GM23338 (cell line): ENCODE measurements at places on chromosomes 6 and 20. TPM values are rescaled to one million over a fixed set of nuclear protein-coding genes. Genes with fewer than 3 reads are reported as not detected.

GRCh38 chr6:151647976-151648639 is 154.3 kb downstream of the CCDC170 start:
- peak; percentile 90 for DNase-seq

DNA sequence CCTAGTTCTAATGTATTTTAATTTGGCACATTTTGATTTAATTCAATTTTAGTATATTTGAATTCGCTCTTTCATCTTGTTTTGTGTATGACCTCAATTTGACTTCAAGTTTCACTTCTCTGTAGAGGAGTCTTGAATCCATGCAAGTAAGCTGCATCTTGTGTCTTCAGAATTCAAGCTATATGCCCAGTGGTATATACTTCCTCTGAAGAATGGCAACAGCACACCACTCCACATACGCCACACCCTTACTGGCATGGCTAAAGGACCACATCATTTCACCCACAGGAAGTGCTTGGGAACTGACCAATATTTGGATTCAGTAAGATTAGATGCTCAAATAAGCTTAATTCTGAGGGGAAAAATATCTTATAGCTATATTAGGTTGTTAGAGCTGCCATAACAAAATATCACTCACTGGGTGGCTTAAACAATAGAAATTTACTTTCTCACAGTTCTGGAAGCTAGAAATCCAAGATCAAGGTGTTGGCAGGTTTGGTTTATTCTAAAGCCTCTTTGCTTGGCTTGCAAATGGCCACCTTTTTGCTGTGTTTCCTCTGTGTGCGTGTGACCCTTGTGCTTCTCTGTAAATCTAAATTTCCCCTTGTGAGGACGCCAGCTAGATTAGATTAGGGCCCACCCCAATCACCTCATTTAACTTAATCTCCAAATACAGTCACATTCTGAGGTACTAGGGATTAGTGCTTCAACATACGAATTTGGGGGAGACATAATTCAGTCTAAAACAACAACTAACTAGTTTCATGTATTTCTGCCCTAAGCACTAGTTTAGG is 2.8 kb upstream of the ASF1A start:
- no peak for DNase-seq

DNA sequence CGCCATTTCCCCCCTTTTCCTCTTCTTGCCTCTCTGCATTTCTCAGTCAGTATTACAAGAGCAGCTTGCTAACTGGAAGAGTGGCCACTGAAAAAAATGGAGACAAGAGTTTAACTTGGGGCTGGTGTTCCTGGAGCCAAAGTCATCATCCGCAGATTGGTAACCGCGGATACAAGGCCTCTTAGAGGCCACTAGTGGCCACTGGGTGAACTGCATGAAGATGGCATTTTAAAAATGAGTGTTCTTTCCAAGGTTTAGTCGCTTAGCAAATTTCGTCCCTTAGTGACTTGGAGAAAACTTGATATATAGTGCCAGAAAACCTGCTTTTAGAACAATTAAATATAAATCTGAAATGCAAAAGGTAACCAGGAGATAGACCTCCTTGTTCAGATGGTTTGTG is 4.8 kb downstream of the F13A1 start:
- DNase-seq = peak; percentile 79

GRCh38 chr6:39453241-39453640 is 130.7 kb upstream of the KCNK16 start:
- DNase-seq = no peak

- no peak for DNase-seq
These were observed 31.9 kb downstream of the HIVEP2 start for GRCh38 chr6:142913036-142913510.

- peak; percentile 96 for DNase-seq
These were observed at the start of gene PMEPA1 for GRCh38 chr20:57709823-57710799. Gene PMEPA1, minus strand, starts transcription at chr20:57710015. Its CDS starts 433 bp downstream, at chr20:57709582.

GRCh38 chr20:34355427-34355826 is 7.6 kb upstream of the ITCH start:
- DNase-seq = no peak

DNA sequence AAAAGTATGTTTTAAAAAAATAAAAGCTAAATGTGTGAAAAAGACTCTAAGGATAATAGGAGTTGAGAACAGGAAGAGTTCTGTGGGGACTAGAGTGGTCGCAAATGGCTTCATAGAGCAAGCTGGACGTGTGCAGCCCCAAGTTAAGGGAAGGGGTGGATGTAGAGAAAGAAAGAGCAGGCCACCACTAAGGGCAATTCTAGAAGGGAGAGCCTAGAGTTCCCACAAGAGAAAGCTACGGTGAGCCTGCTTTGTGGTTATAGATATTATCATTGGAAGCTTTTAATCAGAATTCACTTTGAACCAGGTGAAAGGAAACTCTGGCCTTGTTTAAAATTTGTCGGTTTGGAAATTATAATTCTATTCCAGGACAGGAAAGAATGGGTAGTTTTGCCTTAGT is 101.6 kb downstream of the HIVEP2 start:
- DNase-seq = no peak

The TXNDC5 gene
- 42.9 and 45.4 TPM in 2 replicates for polyA plus RNA-seq

The CPNE1 gene
- 196 and 221 TPM in 2 replicates for polyA plus RNA-seq

- no peak for DNase-seq
These were observed 121.3 kb downstream of the KIF16B start for GRCh38 chr20:16451982-16452381.

DNA sequence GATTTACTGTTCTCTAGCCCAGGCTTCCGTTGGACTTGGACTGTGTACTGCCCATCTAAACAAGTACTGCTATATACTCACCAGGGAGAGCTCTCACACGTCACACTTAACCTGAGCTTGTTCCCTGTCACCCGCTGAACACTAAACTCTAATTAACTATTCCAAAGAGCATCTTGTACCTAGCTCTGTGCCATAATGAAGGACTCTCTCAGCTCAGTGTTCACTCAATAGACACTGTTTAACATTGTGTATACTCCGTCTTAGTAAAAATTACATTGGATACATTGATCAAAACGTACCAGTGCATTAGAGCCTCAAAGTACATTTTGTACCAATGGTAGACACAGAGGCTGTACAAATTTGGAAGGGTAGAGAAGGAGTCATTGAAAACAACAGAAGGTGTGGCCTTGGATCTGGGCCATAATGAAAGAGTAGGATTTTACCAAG is 55.4 kb upstream of the EPHA7 start:
- no peak for DNase-seq

DNA sequence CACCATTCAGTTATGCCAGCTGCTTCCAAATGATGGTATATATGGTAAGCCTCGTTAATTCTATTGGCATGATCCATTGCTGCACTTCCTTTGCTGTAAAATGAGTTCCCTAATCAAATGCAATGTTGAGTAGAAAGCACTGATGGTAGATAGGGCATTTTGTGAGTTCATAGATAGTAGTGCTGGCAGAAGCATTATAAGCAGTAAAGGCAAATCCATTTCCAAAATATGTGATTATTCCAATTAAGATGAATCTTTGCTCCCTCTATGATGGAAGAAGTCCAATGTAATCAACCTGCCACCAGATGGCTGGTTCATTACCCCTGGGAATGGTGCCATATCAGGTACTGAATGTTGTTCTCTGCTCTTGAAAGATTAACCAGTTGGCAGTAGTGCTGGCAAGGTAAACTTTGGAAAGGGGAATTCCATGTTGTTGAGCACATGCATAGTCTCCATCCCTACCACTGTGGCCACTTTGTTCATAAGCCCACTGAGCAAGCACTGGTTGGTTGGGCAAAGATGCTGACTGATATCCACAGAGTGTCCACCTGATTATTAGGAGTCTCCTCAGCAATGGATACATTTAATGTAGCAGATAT is 5.6 kb upstream of the TBPL1 start:
- no peak for DNase-seq

DNA sequence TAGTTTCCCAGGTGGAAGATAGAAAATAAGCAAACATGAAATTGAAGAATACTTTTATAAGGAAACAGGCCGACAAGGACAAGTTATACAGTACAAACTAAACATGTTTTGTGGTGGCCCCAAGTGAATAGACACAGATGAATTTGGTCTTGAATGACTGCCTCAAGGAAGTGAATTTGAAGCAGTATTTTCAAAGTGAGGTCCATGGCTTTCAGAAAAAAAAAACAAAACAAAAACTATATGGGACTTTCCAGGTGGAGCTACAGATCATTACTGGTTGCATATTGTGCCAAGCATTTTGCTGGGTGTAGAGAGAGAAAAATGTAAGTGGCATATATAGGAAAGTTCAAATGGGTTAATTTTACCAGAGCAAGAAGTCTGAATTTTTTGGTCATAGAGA is 68.8 kb downstream of the CYB5R4 start:
- no peak for DNase-seq

GRCh38 chr20:32819992-32820697 is 391 bp downstream of the MAPRE1 start:
- peak; percentile 96 for DNase-seq

DNA sequence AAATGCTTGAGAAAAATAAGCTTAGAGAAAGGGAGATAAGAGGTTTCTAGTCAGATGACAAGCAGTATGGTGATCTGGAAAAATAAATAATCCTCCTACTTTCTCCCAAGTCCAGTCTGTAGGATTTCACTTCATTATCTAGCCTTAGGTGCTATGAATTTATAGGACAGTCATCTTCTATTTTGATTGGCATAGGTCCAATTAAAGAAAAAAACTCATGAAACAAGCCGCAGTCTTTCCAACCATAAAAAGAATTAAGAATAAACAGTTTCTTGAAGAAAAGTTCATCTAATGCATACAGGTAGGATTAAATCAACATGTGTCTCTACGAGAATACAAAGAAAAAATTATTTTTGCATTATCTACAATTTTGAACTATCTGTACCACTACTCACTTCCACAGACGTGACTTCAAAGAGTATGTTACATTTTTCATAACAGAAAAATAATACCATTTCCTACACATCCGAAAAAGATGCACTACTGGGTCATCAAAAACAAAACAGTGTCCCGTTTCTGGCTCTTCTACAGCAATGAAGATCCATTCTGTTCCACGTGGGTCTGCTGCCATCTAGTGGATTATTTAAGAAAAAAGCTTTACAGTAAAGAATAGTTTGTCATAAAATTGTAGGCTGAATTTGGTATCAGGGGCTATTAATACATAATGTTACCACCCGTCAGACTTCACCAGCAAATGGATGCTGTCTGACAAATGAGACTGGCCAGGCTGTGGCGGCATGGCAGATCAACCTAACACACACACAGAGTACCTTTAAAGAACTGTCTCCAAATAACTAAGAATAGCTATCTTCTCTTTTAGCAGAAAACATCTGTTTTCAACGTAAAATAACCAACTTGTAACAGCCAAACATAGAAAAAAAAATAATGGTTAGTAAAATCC is 28.9 kb downstream of the STX7 start:
- peak; percentile 78 for DNase-seq

DNA sequence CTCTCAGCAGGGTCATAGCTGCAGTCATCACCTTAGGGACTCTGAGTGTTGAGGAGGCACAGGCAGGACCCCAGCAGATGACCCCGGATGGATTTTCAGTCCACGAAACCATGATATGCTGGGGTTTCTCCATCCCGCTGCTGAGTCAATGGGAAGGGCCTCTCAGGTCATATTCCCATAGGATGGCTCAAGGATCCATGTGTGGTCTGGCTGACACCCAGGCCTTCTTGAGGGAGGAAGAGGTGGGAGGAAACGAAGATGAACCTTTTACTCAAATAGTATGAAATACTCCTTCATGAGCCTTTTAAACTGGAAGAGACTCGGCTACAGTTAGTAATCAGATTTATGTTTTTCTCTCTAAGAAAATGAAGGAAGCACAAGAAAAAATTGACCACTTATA is 10.3 kb upstream of the RALY start:
- DNase-seq = no peak

- DNase-seq = no peak
These were observed 211.2 kb downstream of the MAFB start for GRCh38 chr20:40477805-40478204.

DNA sequence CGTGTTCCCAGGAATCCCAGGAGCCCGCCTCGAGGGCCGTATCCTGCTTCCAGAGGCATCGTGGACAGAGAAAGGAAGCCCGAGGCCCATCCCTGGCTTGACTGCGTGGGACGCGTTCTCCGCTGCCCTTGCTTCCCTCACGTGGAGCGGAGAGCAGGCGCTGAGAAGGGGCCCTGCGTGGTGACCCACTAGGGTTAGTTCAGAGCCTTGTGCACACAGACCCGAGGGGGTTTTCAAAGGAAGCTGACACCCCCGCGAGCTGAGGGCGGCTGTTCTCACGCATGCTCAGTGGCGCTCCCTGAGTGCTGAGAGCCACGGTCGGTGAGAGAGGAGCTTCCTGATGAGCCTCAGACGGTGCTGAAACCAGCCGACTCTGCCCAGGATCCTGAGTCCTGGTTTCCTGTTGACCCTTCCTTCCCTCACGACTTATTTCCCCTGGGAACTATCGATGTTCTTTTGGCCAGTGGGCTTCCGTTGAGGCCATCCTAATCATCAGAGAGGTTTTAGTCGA is 28.9 kb upstream of the CCR6 start:
- DNase-seq = no peak

- DNase-seq = peak; percentile 88
These were observed 40.2 kb upstream of the DDR1 start for GRCh38 chr6:30844118-30844535.

The SIRPG gene
- polyA plus RNA-seq = not detected in 2 replicates

The RIPPLY2 gene
- 4.0 and 6.0 TPM in 2 replicates for polyA plus RNA-seq

The GCNT2 gene
- polyA plus RNA-seq = 27.2 and 28.3 TPM in 2 replicates

The TMEM244 gene
- not detected in 2 replicates for polyA plus RNA-seq
